ENCODE measurements at places on chromosomes 5 and 9.

- DNase-seq: peak; percentile 73
Measured at GRCh38 chr5:61658592-61659008, 326.5 kb downstream of the ZSWIM6 start.

DNA sequence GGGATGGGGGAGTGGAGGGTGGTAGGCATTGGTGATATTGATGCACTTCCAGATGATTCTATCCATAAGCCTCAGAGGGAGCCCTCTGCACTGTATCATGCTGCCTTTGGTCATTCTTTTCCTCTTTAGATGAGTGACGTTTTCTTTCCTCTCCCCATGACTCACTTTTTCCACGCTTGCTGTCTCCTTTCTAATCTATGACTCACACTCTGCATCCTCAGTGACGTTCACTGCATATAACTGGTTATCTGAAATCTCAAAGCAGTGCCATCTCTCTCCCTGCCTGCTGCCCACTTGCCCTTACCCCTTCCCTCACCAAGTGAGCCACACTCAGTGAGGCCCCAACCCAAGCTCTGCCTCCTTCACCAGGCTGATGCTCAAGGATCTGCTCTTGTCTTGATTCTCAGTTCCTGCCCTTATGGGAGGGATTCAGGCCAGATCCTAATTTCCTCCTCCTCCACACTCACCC lies 31.6 kb downstream of the PTGS1 start:
- DNase-seq: no peak

DNA sequence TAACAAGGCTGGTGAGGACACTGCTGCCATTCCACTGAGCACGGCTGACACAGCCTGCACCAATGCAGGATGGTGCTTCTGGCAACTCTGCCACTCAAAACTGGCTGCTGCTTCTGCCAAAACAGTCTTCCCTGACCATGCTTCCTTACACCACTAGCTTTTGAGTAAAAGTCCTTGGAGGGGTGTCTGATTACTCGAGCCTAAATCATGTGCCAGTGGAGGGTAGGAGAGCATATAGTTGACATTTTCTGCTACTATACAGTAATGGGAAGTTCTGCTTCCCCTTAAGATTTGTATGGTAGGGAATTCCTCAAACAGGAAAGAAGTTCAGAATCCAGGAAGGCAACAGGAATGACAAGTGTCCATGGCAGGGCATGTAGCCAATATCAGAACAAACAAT lies 12.2 kb upstream of the PJA2 start:
- DNase-seq: no peak

DNA sequence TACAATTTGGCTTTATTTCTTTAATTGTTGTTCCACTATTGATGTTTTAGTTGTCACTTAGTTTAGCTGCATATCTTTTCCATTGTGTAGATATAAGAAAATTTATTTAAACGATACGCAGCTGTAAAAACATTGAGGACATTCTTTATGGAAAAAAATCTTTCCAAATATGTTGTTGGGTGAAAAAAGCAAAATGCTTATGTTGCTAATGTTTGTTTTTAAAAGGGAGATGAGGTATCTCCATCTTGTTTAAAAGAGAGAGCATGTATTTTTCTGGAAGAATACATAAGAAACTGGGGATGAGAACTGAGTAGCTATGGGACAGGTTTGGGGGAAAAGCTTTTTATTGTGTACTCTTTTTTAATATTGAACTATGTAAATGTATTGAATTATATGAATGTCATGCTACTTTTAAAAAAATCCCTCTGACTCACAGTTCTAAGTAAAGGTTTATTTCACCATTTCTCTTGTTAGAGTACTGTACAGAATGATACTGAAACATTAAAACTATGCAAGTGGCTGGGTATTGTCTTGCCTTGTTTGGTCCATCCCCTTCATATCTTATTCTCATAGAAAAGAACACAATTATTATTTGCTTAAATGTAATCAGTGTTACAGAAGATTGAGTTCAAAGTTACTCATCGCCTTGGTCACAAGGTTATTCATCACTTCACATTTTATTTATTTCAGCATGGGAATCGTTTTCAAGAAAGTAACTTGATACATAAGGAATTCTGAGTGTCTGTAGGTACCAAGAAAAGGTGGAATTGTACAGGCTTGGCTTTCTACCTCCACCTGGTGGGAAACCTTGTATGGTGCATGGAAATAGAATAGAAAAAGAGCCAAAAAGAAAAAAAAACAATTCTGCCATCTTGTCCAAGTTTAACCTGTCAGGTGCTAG lies 85.8 kb downstream of the RIC1 start:
- DNase-seq: no peak

DNA sequence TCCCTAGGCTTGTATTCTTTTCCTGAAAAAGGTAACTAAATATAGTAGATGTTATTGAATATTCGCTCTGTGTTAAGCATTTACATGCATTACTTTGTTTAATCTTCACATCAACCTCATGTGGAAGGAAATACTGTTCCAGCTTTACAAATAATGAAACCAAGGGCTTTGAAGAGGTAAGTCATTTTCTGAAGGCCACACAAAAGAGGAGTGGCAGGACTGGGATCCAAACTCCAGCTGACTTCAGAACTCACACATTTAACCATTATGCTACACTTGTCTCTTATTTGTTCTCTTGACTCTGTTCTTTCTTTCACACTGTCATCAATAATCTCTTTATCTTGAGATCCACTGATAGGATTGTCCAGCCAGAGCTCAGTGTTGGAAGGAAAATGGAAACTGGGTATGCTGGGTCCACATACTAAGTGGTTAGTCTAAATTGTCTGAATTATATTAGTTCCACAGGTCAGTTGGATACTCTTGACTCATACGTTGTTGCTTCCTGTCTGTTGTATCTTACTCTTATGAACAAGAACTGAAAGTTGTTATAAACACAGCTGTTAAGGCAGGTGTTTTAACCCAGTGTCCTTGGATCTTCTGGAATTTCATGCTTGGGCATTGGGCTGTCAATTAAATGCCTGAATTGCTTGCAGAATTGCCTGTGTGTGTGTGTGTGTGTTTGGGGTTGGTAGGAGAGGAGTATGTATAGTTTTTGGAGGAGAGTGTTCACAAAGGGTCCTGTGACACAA lies 65.6 kb downstream of the TLE4 start:
- no peak for DNase-seq

GRCh38 chr5:73706963-73707362 lies 81.0 kb downstream of the ARHGEF28 start:
- DNase-seq: no peak

DNA sequence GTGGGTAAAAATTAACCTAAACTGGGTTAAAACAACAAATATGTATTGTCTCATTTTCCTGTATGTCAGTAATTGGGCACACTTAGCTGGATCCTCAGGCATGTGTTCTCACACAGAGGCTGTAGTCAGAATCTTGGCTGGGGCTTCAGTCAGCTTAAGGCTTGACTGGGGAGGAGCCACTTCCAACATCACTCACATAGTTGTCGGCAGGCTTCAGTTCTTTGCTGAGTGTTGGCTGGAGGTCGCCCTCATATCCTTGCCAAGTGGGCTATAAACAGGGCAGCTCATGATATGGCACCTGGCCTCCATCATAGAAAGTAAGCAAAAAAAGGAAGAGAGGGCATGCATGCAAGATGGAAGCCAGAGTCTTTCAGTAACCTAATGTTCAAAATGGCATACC lies 173.0 kb downstream of the GIN1 start:
- no peak for DNase-seq

DNA sequence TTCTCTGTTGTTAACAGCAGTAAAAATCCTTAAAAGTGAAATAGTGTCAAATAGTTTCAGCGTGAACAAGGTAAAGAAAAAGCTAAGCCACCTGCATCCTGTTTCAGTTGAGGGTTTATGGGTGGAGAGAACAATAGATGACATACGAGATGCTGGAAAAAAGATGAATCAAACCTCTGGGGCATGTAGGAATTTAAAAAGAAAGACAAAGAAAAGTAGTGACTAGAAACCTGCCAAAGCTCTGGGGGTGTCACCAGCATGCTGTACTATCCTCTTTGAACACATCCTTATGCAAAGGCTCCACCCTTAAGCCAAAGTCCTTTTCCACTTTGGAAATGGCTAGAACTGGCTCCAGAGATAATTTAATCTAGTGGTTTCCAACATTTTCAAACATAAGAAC lies 22.2 kb downstream of the SCAI start:
- DNase-seq: no peak

- no peak for DNase-seq
Measured at GRCh38 chr5:17730421-17730820, 96.2 kb downstream of the TAF11L14 start.
